ENCODE measurements at places on chromosomes 12 and 14. TPM values are rescaled to one million over a fixed set of nuclear protein-coding genes. Genes with fewer than 3 reads are reported as not detected.

Gene PIWIL1
- total RNA-seq: not detected

- no peak for DNase-seq
Observed at GRCh38 chr12:6520186-6520585, 14.1 kb upstream of the GAPDH start.

- DNase-seq: no peak
Observed at GRCh38 chr12:86950444-86950843, 694.3 kb upstream of the MGAT4C start.

- no peak for DNase-seq
Observed at GRCh38 chr14:72060917-72061316, 128.7 kb downstream of the RGS6 start.

Data from left ventricle myocardium superior (tissue), 1 donor.